ENCODE measurements at places on chromosomes 11 and 22.

GRCh38 chr22:26321469-26321913 is 107.6 kb upstream of the ASPHD2 start:
- DNase-seq: no peak

DNA sequence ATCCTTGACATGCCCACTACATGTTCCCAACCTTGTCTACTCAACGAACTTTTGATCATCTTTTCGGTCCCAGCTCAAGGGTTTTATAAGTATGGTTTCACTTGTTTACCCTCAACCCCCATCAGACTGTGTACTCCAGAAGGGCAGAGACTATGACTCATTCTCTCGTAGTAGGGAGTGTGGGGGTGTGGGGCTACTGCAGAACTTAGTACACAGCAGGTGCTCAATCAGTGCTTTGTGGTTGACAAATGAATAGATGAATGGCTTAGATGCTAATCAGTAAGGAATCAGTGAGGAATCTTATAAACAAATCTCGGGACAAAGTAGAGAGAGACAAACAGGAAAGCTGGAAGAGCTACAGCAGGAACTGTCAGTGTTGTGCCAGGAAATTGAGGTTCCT is 151.7 kb upstream of the PLET1 start:
- no peak for DNase-seq

GRCh38 chr11:75450826-75451821 is 18.1 kb upstream of the KLHL35 start:
- DNase-seq: peak; percentile 25

DNA sequence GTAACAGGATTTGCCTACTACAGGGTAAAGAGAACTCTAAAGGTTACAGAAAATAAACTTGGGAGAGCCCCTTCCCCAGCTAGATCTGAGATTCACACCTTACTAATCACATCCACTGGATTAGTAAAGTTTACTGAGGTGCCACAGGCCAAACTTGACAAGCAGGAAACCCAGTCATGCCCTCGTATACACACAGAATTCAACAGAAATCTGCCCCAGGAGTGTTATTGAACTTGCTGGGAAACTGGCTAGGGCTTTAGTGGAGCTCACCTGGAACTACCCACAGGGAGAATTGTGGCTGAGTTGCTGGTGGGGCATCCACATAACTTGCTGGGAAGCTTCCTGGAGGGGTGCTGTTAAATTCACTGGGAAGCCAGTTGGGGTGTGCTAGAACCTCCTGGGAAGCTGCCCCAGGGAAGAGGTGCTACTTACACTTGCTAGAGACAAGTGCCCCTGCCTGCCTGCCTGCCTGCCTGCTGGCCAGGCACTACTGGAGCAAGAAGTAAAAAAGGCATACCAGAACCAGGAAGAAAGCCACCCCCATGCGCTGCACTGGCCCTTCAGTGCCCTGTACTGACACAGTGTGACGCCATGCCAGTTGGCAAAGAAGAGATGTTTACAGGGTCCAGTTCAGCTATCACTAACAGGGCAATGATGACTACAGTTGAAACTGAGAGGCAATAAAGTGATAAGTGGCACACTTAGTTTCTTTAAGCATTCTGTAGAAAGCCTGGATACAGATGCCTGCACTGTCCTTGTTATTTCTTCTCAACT is 106.5 kb downstream of the ALX4 start:
- DNase-seq: no peak

GRCh38 chr11:66331542-66332370 is 4.5 kb downstream of the RIN1 start:
- no peak for DNase-seq

GRCh38 chr22:35761037-35761436 is 43.4 kb downstream of the APOL5 start:
- no peak for DNase-seq

DNA sequence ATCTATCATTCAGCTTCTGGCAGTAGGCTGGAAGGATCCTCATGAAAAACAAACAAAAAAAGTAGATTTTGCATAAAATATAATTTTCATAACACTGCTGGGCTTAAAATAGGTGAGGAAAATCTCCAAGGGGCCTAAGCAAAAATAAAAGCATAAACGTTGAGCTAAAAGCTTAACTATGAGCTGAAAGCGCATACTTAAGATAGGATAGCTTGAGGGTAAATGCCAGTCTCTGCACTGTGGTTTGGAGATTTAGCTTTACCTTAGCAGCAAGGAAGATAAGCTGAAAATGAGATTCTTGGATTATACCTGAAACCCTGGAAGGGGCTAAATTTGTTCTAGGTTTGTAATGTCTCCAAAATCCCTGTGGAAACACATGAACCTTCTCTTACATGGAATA is 183.7 kb downstream of the GUCY1A2 start:
- no peak for DNase-seq

DNA sequence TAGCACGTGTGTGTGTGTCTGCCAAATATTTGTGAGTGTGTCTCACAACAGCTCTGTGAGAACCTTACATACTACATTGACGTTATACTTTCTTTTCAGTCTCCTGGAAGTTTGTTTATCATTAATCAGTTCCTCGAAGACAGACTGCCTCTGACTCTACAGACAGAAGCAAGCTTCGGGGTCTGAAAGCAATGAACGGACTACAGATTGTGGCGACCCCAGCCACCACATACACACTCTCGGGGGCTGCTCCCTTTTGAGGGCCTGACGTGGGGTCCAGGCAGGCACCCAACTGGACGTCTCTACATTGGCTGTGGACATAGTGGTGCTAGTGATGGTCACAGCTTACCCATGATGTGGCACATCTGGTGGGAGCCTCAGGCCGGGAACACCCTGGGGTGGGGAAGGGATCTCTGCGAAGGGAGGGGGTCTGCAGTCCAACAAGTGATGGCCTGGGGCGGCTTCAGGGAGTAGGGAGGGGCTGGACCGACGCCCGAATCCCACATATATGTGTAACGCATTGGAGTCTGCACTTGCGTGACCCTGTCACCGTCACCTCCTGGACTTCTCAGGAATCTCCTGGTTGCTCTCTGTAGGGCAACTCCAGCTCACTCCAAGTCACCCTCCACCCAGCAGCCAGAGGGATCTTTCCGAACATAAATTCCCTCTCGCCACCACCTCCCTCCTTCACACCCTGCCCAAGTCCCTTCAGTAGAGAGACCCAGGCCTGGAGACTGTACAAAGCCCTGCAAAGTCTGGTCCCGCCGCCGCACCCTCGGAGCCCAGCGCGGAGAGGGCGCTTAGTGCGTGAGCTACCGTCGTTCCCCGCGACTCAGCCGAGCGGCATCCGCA is 30.4 kb upstream of the TRIM29 start:
- DNase-seq: no peak

- no peak for DNase-seq
These were observed at the start of gene CARNS1 for GRCh38 chr11:67415501-67416304. TSS of gene CARNS1 (plus strand) at chr11:67415678. CDS start at chr11:67416200, 522 bp downstream.

- no peak for DNase-seq
These were observed 74.3 kb downstream of the MYEOV start for GRCh38 chr11:69368119-69368880.

DNA sequence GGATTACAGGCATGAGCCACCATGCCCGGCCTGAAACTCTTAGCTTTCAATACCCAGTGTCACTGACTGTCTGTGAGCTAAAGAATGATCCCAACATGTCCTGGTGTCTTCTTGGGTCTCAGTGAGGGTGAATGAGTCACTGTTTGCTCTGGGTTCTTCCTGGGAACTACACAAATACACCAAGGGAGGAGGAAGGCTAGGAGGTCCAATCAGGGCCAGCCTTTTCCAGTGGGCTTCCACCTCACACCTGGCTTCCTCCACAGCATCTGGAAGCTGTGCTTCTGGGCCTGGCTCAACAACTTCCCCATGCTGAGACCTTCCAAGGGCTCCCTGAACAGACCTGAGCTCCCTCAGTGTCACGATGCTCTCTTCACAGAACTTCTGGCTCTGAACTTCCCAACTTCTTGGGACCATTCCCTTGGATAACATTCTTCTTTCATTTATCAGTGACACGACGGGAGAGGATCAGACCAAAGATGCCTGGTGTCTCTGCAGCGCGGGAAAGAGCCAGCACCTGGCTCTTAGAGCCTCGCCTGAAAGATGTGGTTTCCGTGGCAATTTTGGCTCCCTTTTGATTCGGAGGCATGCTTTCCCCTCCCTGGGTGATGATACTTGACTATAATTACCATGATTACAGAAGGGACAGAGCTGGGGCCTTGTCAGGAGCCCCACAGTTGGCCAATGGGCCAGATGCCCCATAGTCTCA is 22.3 kb upstream of the CHRM4 start:
- DNase-seq: no peak

DNA sequence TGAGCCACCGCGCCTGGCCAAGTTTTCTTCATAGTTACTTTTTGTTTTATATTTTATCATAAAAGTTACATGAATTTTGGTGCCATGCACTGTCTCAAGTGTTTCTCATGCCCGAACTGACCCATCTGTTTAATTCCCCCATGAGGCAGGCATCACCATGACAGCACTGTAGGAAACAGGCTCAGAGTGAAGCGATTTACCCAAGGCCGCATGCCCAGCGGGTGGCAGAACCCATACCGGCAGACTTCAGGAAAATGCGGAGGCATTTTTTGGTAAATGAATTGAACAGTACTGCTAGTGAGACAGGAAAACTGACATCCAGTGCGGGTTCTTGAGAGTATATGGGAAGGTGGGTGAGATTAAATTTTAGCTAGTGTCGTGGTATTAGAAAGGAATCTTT is 19.0 kb downstream of the CECR2 start:
- no peak for DNase-seq

GRCh38 chr11:43837879-43838278 is 42.8 kb upstream of the ALKBH3 start:
- DNase-seq: no peak

- no peak for DNase-seq
These were observed 11.5 kb upstream of the ZC3H12C start for GRCh38 chr11:110081462-110082376.

DNA sequence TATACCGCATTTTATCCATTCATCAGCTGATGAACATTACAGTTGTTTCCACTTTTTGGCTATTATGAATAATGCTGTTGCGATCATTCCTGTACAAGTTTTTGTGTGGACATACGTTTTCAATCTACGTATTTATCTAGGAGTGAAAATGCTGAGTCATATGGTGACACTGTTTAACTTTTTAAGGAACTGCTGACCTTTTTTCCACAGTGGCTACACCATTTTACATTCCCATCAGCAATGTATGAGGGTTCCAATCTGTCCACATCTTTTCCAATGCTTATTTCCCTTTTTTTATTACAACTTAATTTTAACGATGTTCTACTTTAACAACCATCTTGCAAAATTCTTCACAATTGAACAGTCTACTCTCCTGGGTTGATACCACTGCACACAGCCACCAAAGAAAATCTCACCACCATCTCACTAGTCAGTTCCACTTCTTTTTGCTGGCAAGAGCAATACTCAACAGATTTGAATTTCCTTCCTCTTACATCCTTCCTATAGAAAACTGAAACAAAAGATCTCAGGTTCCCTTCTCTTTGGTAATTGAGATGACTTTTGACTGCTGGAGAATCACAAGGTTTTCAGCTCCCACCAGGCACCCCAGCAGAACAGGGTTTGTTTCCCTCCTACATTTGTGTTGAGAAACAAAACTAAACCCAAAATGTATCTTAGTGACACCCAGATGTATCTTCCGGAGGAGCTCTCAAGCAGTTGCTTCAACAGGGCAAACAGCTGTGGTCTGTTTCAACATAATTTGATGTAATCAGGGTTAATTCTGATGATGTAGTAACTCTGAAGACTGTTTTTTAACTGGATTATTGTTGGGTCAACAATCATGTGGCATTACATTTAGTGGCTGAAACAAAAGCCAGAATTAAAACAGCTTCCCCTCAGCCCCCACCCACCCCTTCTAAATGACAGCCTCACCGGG is 7.0 kb upstream of the GAB2 start:
- no peak for DNase-seq

DNA sequence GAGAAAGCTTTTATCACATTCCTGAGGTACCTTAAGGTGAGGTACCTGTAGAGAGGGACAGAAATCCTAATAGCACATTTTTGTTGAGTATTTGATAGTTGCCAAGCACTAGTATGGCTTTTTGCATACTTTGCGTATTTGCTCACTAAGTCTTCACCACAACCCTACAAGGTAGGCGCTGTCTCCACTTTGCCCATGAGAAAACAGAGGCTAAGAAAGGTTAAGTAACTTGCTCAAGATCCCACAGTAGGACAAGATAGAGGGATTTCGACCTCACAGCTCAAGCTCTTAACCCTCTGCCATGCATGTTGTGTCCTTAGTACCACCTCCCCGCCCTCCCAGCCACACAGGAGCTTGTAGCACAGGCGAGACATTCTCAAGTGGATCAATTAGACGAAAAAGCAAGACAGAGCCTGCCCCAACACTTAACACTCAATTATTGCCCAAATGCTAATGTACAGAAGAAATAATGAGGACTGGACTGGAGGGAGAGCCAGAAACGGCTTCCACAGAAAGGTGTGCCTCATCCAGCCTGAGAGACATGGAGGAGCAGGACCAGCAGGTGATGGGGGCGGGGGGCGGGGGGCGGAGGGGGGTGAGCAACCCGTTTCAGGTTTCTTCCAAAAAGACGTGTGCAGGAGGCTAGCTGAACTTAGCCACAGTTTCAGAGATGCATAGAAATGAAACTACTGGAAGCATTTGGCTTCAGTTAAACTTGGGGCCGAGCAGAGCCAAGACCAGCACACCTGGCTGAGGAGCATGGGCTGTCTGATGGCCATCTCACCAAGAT is 26.7 kb upstream of the CD44 start:
- DNase-seq: no peak

GRCh38 chr11:93817426-93818348 is 32.7 kb downstream of the VSTM5 start:
- no peak for DNase-seq

GRCh38 chr11:13220148-13220547 is 57.4 kb upstream of the BMAL1 start:
- no peak for DNase-seq

- DNase-seq: peak; percentile 18
These were observed 25.3 kb downstream of the SHANK3 start for GRCh38 chr22:50697667-50698506.

- DNase-seq: no peak
These were observed 38.6 kb upstream of the POGLUT3 start for GRCh38 chr11:108536783-108537182.

DNA sequence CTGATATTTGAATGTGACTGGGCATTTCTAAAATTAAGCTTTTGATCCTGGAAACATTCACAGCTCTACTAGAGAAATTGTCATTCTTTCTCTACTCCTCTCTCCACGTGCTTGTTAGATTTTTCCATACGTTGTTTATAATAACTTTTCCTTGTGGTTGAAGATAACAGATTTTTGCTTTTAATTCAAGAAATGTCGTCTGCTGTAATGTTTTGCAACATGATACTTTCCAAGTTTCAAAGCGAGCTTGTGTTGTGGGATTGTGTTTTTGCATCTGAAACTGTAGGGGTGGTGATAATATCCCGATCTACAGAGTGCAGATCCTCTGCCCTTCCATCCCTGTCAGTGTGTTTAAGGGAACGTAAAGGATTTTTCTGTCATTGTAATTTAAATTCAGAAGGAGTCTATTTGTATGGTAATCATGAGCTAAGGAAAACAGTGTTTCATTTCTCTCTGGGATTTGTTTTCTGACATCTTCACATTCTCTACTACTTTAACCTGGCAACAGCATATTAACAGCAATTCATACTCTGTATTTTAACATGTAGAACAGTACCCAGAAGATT is 321.4 kb downstream of the FAT3 start:
- DNase-seq: no peak

Data from naive thymus-derived CD8-positive, alpha-beta T cell (primary cell).